ENCODE measurements at places on chromosomes 13 and 19.
A peak's percentile ranks its signal among the peaks of the same experiment; 100 is the strongest.

DNA sequence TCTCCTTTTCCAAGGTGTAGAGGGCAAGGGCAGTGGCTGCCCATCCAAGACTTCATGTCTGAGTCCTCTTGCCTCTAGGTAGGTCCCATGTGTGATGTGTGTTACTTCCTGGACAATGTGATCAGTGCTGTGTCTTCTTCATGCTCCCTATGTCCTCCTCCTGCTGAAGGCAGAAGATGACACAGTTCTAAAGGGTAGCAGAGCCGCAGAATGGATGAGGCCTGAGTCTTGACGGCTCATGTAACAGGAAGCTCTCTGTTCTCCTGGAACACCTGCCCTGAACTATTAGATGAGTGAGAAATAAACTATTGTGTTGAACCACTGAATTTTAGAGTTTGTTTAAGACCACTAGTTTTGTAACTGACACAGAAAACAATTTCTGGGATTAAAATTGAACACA is 165.9 kb downstream of the NDFIP2 start:
- DNase-seq: no peak

- no peak for DNase-seq
Observed at GRCh38 chr13:112397108-112397507, 21.0 kb downstream of the SPACA7 start.

- no peak for DNase-seq
Observed at GRCh38 chr19:31770223-31770622, 421.0 kb upstream of the TSHZ3 start.

- DNase-seq: no peak
Observed at GRCh38 chr13:90723381-90723780, 624.1 kb upstream of the MIR17HG start.

GRCh38 chr13:112770504-112770903 is 80.7 kb downstream of the ATP11A start:
- DNase-seq: no peak

DNA sequence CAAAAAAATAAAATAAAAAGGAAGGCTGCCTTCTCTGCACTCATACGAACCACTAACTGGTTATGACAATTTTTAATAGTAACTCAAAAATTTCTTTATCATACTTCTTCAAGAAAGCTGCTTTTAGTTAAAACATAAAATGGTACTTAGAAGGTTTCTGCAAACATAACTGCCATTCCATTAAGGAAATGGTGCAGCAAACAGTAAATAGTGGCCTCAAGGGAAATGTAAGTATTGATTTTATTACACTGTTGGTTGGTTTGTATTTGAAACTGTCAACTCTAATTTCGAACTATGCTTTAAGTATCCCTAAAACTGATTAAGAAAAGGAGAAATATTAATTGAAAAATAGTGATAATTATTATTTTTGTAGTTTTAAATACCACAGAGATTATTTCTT is 278.0 kb downstream of the DACH1 start:
- DNase-seq: no peak

- DNase-seq: no peak
Observed at GRCh38 chr19:35949131-35949530, 13.0 kb downstream of the LRFN3 start.

DNA sequence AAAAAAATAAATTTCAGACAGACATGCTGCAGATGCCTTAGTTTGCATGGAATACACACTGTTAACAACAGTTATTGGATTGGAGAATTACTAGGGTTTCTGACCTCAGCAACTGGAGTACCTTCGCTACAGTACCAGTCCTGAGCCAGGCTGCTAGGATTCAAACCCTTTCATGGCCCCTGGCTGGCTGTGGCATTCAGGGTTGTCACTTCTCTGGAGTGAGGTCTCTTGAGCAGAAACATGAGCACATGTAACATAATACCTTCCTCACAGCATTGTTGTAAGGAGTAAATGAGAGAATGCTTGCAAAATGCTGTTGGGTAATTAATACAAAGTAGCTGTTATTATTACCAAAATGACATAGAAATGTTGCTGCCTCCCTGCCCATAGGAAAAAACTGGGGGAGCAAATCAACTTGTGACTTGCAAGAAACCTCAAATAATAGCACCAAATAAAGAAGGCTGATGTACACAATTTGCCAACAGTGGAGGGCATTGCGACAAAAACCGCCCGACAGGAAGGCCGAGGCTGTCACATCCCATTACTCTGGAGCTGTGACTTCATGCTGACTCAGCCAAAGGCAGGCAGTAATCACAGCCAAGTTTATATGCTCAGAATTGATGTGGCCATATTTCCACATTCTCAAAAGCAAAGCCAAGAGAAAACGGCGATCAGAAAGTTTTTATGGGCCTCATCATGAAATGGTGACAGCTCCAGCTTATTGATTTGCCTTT is 100.4 kb downstream of the RFC3 start:
- peak; percentile 82 for DNase-seq

Measured in EL (cell line).